ENCODE measurements at places on chromosomes 6 and 20.

GRCh38 chr20:15236812-15237211, 899.4 kb upstream of the FLRT3 start:
- H3K36me3 ChIP-seq, result no peaks in the 10 kb centered on the region
- no peaks in the 10 kb centered on the region for H3K4me1 ChIP-seq
- H3K27ac ChIP-seq, result no peak overlapping the region
- H3K27me3 ChIP-seq, result no peaks in the 10 kb centered on the region

DNA sequence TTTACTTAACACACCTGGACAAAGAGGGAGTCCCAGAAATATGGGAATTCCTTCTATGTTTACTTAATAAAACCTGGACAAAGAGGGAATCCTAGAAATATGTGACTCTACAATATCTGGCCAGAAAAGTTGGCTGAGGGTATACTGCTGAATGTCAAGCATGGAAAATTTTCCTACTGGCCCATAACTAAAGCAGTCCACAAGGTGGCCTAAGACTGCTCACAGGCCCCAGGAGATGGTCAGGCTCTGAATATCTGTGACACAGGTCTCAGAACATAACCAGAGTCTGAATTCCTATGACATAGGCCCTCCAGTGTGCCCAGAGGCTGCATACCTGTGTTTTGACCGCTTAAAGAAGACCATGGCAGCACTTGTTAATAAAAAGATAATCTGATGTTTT, 578.2 kb upstream of the NRSN1 start:
- no peak overlapping the region for H3K27ac ChIP-seq
- DNase-seq, result no peak
- H3K4me1 ChIP-seq, result no peaks in the 10 kb centered on the region
- no peaks in the 10 kb centered on the region for H3K36me3 ChIP-seq

- H3K4me1 ChIP-seq, result no peaks in the 10 kb centered on the region
- H3K27ac ChIP-seq, result no peak overlapping the region
- DNase-seq, result no peak
Measured at GRCh38 chr6:52261229-52261628, 16.9 kb upstream of the IL17F start.

DNA sequence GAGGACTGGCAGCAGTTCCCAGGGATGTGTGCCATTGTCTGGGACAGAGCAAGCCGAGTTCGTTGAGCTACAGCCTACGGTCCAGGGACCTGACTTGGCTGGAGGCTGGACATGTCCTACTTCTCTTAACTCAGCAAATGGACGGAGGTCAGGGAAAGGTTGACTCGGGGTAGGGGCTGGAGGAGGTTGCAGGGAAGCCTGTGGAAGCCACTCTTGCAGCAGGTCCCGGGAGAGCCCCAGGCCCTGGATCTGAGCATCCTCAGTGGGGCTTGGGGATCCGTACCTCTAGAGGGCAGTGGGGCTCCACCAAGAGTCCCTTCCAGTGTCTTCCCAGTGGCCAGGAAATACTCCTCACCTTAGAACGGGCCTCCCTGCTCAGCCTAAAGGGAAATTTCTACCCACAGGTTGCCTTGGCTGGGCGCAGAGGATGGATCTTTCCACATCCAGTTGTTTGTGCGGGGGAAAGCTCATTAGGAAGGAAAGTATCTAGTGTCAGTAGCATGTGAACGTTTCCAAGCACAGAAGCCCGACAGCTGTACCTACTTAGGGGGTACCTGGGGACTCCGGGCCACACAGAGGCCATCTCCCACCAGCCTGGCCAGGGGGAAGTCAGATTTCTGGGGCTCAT, 170.2 kb downstream of the NFATC2 start:
- H3K36me3 ChIP-seq, result no peaks in the 10 kb centered on the region
- H3K4me1 ChIP-seq, result no peaks in the 10 kb centered on the region
- H3K27ac ChIP-seq, result no peak overlapping the region
- peak; percentile 65 for DNase-seq

GRCh38 chr6:20386218-20386617, 15.5 kb upstream of the E2F3 start:
- H3K36me3 ChIP-seq, result no peaks in the 10 kb centered on the region
- no peak overlapping the region for H3K4me3 ChIP-seq
- DNase-seq, result no peak
- no peaks in the 10 kb centered on the region for H3K27me3 ChIP-seq
- H3K4me1 ChIP-seq, result no peaks in the 10 kb centered on the region

DNA sequence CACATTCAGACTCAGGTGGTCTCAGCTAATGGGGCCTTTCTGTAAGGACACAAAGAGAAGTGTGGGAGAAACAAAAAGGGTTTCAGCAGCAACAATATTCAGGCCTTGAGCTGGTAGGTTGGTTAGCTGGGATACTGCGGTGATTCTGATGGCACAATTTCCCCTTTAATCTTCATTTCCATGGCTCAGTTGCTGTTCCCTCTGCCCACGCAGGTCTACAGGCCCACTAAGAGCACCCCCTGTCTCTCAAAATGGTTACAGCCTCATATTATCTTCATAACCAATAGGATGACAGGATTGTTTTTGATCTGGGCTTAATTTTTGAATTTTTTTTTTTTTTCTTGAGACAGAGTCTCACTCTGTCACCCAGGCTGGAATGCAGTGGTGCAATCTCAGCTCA, 48.9 kb downstream of the MYB start:
- H3K27ac ChIP-seq, result no peak overlapping the region
- H3K4me1 ChIP-seq, result no peaks in the 10 kb centered on the region
- H3K27me3 ChIP-seq, result no peaks in the 10 kb centered on the region

DNA sequence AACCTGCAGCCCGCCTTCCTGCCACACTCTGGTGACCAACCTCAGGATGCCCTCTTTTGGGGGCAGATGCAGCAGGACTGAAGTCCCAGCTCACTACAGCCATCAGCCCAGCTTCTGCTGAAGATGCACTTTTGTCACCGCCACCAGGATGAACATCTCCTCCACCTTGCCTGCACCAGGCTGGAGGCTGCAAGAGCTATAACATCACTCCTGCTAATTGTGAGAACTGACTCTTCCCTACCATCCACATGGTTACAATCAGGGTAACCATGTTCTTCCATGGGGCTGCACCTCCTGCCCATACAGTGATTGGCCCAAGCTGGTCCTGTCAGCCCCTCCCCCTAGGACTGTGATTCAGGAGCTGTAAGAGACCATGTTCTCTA, 2.0 kb upstream of the ACTL10 start:
- H3K36me3 ChIP-seq, result no peaks in the 10 kb centered on the region
- no peak overlapping the region for H3K4me3 ChIP-seq
- peak overlapping the region; percentile 89 for H3K27ac ChIP-seq
- no peaks in the 10 kb centered on the region for H3K4me1 ChIP-seq
- no peak for DNase-seq

DNA sequence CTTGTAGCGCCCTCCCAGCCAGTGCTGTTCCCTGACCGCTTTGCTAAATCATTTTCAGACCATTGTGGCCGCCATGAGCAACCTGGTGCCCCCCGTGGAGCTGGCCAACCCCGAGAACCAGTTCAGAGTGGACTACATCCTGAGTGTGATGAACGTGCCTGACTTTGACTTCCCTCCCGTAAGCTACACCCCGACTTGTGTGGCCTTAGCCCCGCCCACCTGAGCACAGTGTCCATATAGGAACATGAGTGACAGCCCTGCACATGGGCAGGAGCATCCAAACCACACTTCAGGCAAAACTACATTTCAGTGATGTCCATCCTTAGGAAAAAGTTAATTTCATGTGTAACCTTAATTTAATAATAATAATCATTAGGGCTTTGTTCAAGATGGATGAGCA, 51.1 kb downstream of the GNAS start:
- no peaks in the 10 kb centered on the region for H3K36me3 ChIP-seq
- no peaks in the 10 kb centered on the region for H3K4me1 ChIP-seq
- no peaks in the 10 kb centered on the region for H3K27me3 ChIP-seq
- no peak overlapping the region for H3K4me3 ChIP-seq
- no peak for DNase-seq
